ENCODE measurements at places on chromosomes 4 and X.

DNA sequence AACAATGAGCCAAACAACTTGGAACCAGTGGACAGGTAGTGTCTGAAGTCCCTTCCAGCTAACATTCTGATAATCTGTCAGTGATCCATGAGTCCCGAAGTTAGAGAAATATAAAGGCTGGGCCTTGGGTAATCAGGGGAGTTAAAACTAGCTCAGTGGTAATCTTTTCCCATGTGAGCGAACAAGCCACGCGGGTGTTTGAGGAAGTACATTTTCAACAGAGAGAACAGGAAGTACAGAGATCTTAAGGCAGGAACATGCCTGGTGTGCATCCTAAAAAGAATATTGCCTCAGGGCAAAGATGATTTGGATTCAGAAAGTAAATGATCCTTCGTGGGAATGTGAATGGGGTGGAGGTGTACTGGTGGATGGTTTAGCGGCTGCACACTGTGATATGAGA is 42.9 kb downstream of the FNIP2 start:
- DNase-seq, result no peak

DNA sequence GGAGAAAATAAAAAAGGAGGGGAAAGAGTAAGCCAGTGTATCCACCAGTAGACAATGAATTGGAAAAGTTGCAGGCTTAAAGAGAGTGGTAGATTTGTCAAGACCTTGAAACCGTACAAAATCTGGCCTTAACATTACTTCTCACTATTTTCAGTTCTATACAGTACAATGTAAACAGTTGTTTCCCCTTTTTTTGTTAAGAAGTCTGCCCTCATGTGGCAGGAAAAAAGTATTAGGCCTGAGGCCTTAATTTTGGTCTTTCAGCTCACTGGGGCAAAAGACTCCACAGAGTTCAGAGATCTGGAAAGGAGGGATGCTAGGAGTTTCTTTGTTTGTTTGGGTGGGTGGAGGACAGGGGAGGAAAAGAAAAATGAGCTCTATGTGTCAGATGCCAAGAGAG is 92.8 kb upstream of the CCDC160 start:
- DNase-seq, result no peak

- DNase-seq, result no peak
Measured at GRCh38 chrX:100487795-100488194, 77.7 kb upstream of the PCDH19 start.

DNA sequence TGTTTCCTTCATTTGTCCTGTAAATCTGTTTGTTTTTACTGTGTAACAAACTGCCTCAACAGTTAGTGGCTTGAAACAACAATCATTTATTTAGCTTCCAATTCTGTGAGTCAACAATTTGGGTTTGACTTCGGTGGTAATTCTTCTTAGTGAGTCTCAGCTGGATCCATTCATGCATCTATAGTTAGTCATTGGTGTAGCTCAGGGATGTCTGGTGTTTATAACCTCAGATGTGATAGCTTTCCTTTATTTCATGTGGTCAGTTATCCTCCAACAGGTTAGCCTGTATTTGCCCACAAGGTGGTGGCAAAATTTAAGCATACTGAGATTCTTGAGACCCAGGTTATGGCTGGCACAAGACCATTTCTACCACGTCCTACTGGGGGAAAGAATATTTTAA is 1267.2 kb downstream of the RAPGEF2 start:
- DNase-seq, result no peak

- DNase-seq, result no peak
Measured at GRCh38 chr4:575281-576141, 584 bp downstream of the TMEM271 start.

GRCh38 chr4:60757986-60758680 is 442.0 kb upstream of the ADGRL3 start:
- no peak for DNase-seq

DNA sequence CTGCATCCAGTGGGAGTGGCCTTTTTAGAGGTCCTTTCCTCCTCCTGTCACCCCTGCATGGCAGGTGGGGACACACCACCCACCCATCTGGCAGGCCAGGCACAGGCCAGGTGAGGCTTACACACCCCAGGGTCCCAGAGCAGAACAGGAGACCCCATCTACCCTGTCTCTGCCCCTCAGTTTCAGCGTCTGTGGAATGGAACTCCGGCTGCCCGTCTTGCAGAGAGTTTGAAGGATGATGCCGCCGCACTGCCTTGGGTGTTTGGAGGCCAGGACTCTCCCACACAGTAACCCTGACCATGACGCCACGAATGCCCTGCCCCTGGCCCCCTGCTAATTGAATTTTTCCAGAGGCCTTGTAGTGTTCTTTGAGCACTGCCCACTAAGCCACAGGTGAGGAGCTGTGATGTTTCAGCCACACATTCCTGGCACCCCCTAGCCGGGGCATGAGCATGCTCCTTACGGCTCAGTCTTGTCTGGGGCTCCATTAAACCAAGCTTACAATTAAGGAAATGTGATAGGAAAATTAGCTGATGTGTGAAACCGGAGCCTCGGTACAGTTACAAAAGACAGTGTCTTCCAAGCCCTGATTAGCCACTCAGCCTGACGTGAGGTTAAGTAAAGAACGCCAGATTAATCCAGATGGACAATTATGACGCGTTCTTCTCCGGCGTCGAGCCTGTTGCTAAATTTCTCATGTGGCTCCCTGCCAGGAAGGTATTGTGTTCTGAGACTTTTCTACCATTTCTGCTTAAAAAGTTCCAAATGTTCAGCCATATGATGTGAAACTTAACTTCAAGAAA is 39.3 kb downstream of the HMX1 start:
- no peak for DNase-seq

DNA sequence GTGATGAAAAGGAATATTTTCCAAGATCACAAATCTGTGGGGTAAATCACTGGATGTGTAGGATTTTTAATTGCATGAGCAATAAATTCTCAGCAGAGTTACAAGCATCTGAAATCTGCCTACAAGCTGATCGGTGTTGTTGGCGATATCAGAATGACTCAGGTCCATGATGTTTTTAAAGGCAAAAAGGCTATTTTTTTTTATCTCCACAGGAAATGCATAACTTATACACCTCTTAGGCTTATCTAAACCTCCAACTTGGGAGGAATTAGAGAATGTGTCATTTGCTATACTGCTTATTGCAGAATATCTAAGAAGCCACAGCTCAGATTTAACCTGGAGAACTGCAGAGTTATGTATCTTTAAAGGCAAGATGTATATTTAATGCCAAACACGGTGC is 61.6 kb downstream of the KIT start:
- no peak for DNase-seq

GRCh38 chr4:12844141-12844540 is 640.0 kb downstream of the RAB28 start:
- no peak for DNase-seq

GRCh38 chr4:113951263-113951662 is 28.2 kb downstream of the ARSJ start:
- no peak for DNase-seq

GRCh38 chr4:174537634-174538033 is 15.3 kb upstream of the HPGD start:
- no peak for DNase-seq

- no peak for DNase-seq
Measured at GRCh38 chrX:37781081-37781480, 1.2 kb downstream of the CYBB start.

GRCh38 chr4:114600672-114601071 is 2.1 kb downstream of the UGT8 start:
- no peak for DNase-seq

DNA sequence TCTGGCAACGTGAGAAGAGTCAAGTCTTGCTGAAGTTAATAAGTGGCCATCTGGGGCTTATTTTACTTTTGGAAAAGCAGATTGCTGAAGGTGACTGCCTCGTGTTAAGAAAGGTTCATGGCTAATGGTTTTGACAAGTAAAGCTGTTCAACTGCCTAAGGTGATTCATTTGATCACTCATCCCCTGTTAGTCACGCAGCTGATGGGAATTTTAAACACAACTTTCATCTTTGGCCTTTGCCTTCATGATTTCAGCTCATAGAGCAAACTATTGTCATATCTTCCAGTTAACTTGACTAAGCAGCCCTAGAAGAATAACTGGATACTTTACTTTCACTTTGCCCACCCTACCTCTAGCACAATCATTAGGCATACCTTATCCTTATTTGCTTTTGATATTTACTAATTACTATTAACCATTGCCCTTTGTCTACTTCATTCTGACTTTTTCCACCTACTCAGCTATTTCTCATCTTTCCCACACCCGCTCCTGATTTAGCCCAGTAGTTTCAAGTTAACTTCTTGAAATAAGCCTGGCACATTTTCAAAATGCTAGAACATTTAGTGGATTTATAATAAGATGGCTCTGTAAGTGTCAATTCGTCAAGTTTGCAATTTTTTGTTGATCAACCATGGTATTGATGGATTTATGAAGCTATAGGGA is 170.6 kb upstream of the S100G start:
- no peak for DNase-seq

DNA sequence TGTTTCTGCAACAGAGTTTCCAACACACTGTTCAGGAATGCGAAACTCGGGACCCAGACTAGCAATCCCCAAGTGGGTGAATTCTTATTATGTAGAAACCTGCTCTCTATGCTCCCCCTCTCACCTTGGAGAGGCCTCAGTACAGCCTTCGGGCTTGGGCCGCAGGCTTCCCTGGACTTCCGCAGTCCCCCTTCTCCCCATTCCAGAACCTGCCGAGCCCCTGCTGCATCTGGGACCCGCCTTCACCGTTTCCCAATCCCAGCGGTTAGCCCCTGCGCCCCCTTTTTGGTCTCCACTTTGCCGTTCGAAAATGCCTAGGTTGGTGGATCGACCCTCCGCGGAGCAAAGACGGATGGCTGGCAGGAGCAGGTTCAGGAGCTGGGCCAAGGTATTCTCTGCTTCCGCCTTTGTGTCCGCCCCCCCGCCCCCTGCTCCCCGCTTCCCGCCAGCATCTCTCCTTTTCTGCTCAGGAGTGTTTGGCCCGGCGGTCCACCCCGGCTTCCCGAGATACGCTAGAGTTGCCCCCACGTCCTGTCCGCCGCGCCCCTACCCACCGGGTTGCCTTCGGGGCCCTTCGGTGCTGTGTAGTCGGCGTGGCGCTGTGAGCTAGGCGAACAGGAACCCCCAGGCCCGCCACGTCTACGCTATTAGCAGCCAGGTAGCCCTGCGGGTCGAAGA is 11.5 kb downstream of the HAND2 start:
- no peak for DNase-seq

DNA sequence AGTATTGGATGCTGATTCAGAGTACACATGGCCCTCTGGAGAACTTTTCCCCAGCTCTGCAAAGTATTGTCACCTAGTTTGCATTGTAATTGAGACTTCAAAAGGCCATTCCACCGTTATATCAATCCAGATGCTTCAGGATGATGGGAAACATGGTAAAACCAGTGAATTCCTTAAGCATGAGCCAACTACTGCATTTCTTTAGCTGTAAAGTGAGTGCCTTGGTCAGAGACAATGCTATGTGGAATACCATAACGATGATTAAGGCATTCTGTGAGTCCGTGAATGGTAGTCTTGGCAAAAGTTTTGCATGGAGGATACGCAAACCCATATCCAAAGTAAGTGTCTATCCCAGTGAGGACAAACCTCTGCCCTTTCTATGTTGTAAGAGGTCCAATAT is 355.2 kb downstream of the DCAF12L2 start:
- DNase-seq, result no peak

- DNase-seq, result no peak
Measured at GRCh38 chr4:108794136-108794535, 31.3 kb upstream of the ETNPPL start.

DNA sequence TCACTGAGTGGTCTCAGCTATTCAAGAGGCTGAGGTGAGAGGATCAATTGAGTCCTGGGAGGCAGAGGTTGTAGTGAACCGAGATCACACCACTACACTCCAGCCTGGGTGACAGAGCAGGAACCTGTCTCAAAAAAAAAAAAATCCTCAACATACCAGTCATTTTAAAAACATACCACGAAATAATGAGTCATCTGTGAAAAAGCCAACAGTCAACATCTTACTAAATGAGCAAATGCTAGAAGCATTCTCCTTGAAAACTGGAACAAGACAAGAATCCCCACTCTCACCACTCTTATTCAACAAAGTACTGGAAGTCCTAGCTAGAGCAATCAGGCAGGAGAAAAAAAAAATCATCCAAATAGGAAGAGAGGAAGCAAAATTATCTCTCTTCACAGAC is 104.0 kb upstream of the ARHGEF9 start:
- no peak for DNase-seq

GRCh38 chr4:2964706-2965258 is 1.4 kb downstream of the GRK4 start:
- DNase-seq, result no peak

GRCh38 chr4:78065508-78066192 is 8.5 kb downstream of the FRAS1 start:
- DNase-seq, result no peak

GRCh38 chr4:145418739-145419138 is 62.9 kb upstream of the SMAD1 start:
- DNase-seq, result no peak

GRCh38 chr4:20652226-20652885 is 47.9 kb upstream of the PACRGL start:
- no peak for DNase-seq

- DNase-seq, result no peak
Measured at GRCh38 chr4:36140421-36140820, 103.9 kb downstream of the ARAP2 start.

- no peak for DNase-seq
Measured at GRCh38 chr4:169899295-169899694, 126.9 kb downstream of the MFAP3L start.

GRCh38 chr4:20279381-20279780 is 27.7 kb downstream of the SLIT2 start:
- DNase-seq, result no peak

- DNase-seq, result no peak
Measured at GRCh38 chrX:147884958-147885357, 26.8 kb upstream of the FMR1 start.

- DNase-seq, result no peak
Measured at GRCh38 chr4:20773144-20773997, 73.1 kb downstream of the PACRGL start.

DNA sequence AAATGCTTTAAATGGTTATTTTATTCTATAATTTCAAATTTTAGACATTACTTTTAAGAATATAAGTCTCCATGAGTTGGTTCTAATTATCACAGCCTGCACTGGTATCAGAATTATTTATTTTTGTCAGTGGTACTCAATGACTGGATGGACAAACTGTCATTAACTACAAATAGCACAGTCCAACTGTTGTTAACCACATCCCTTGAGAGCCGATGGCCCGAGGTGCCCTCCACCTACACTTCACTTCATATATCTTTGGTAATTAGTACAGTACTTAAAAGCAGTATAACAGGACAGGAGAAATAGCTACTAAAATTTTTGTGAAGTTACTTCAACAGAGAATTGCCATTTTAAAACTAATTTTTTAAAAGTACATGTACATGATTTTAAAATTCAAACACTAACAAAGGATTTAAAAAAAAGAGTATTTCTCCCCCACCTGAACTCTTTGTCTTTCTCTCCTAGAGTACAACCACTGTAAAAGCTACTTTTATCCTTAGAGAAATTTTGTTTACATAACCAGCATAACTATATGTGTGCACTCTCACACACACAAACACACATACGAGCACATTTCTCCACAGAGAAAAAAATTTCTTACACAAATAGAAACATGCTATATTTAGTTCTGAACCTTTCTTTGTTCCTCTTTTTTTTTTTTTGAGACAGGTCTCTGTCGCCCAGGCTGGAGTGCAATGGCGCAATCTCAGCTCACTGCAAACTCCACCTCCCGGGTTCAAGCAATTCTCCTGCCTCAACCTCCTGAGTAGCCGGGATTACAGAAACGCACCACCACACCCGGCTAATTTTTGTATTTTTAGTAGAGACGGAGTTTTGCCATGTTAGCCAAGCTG is 6.5 kb downstream of the TIFA start:
- DNase-seq, result no peak
